Activated CD4-positive, alpha-beta T cell treated with anti-CD3 and anti-CD28 coated beads, Interleukin-2, amount 50 U/mL, for 48 hours (primary cell): ENCODE measurements at places on chromosomes 2 and 18.

GRCh38 chr2:101809698-101810097, 112.2 kb downstream of the MAP4K4 start:
- DNase-seq: no peak

- no peak for DNase-seq
These were observed 105.9 kb upstream of the HS6ST1 start for GRCh38 chr2:128424406-128425171.

DNA sequence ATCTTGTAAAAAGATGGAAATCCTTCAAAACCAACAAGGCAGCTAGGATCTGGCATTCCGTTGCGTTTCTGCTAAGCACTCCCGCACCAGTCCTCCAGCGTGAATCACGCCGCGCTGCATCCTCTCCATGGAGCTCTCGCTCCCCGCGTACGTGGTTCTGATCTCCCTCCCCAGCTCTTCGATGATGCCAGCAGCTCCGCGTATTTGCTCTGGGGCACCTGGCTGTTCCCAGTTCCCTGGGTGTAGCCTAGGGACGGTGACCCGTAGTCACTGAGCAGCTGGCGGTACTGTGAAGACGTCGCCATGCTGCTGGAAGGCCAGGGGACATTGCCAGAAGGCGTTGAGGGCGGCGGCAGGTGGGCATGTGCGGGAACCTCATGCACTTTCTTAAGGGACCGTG, 407.5 kb downstream of the RNF144A start:
- no peak for DNase-seq

- DNase-seq: no peak
These were observed 18.9 kb upstream of the SERPINB11 start for GRCh38 chr18:63683890-63684289.

- no peak for DNase-seq
These were observed 14.7 kb downstream of the SULT6B1 start for GRCh38 chr2:37173741-37174140.

DNA sequence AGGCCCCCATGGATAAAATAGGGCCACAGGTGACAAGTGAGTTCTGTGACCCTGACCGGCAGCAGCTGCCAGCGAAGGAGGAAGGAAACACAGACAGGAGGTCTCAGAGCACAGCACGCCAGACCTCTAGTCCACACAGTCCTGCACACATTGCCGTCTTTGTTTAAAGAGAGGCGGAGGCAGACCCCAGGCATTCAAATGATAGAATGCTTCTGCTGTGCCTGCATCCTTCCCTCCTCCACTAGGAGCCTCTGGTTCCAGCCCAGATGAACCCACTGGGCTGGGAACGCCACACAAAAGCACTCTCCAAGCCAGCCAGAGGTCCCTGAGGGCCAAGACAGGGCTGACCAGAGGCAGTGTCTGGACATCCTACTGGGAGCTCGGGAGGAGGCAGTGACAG, 118.7 kb downstream of the KLHL29 start:
- DNase-seq: no peak
